ENCODE measurements at places on chromosomes 5 and 9.

GRCh38 chr5:137937994-137938750 lies 48.9 kb downstream of the PKD2L2 start:
- no peak for DNase-seq

DNA sequence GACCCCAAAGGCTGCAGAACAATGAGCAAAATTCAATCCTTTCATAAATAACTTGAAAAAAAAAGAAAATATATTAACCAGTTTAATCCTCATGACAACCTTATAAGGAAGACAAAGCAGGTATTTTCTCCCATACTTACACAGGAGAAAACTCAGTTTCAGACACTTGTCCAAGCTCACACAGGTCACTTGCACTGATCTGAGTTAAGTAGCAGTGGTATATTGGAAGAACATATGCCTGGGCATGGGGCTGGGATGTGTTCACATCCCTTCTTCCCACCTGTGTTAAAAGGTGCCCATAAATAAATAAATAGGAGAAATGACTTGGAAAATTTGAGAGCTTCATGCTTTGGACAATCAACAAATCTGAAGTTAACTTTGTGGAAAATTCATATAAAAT lies 63.5 kb upstream of the SELENOP start:
- no peak for DNase-seq

GRCh38 chr9:15069106-15069505 lies 158.9 kb upstream of the FREM1 start:
- no peak for DNase-seq

DNA sequence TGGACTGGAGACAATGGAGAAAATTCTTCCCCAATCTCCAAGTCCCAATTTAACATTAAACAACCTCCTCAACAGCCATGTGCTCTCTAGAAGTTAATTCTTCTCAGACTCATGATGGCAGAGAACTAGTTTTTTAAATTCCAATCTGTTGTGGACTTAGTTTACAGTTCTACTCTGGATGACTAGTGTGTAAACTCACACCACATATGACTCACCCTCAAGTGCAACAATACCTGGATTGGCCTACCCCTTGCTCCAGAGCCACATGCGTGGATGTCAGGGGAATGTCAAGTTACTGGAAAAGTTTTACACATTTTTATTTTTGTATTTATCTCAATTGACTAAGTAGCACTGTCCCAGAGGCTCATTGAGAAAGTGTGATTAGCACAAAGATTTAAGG lies 136.0 kb upstream of the EFNA5 start:
- DNase-seq, result no peak

Data from activated naive CD4-positive, alpha-beta T cell treated with Interleukin-2 at 50 U/mL for 16 hours (primary cell).